ENCODE measurements at places on chromosomes 13 and 19.

- no peak for DNase-seq
These were observed 618 bp downstream of the THSD8 start for GRCh38 chr19:12802267-12803106.

DNA sequence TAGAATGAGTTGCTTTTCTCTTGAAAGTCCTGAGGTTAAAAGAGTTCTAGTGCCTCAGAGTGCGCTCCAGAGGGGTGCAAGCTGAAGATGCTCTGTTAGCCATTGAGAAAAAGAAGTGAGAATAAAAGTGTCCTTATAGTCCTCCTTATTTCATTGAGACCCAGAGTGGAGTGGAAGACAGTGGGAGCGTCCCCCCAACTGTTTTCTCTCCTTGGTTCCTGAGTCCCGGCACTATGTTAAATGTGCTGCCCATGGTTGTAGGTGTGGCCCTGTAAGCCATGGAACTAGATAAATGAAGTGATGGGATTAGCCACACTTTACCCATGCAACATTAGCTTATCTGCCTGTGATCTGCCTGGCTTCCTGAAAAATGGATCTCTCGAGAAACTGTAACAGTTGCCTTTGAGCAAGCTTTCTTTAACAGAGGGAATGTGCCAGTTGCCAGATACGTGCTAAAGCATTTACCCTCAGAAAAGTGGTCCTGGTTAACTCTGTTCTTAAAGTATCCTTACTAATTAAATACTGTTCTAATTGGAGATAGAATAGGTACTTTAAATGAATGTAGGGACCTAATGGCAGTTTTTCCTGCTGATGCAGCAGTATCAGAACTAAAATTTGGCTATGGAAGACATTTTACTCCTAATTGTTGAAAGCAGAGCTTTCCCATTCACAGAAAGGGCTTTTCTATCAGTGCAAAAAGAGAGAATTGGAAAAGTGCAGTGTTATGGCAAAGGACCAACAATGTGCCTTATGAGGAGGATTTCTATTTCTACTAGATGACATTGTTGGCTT is 21.4 kb upstream of the PSG9 start:
- no peak for DNase-seq

- DNase-seq, result no peak
These were observed 258.2 kb upstream of the STARD13 start for GRCh38 chr13:33543631-33544265.

GRCh38 chr13:25281193-25281934 is 5.9 kb downstream of the MTMR6 start:
- DNase-seq, result no peak

Measured in NCI-H2029 (cell line).